ENCODE measurements at places on chromosomes 3 and 15. TPM values are rescaled to one million over a fixed set of nuclear protein-coding genes. Genes with fewer than 3 reads are reported as not detected.

GRCh38 chr3:156388497-156389448 is 166.1 kb downstream of the SSR3 start:
- no peak for DNase-seq

DNA sequence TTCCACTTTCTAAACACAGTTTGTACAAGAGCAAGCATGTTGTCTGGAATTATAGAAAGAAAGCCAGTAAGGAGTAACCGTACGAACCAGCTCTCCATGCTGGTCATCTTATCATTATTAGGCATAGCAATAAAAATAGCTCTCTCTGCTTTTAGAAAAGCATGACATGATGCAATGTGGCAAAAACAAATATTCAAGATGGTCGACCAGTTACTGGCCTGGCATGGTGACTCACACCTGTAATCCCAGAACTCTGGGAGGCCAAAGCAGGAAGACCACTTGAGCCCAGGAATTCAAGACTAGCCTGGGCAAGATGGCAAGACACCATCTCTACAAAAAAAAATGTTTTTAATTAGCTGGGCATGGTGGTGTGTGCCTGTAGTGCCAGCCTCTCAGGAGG is 2.6 kb upstream of the MAP4 start:
- no peak for DNase-seq

GRCh38 chr3:149809699-149810098 is 3.3 kb upstream of the RNF13 start:
- DNase-seq: no peak

DNA sequence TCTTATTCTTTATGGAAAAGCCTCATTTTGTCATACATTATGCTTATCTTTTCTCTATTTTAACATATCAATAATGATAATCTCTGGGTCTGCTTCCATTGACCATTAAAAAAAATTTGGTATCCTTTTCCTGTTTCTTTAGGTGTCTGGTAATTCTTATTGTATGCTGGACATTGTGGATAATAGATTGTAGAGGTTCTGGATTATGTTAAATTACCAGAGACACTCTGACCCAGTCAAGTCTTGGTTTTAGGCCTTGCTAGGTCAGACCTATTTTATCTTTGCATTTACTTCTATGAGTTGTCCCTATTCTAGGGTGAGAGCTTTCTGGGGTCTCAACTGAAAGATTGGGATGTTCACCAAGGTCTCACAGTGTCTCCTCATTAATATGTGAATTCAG is 9.3 kb downstream of the MOBP start:
- no peak for DNase-seq

DNA sequence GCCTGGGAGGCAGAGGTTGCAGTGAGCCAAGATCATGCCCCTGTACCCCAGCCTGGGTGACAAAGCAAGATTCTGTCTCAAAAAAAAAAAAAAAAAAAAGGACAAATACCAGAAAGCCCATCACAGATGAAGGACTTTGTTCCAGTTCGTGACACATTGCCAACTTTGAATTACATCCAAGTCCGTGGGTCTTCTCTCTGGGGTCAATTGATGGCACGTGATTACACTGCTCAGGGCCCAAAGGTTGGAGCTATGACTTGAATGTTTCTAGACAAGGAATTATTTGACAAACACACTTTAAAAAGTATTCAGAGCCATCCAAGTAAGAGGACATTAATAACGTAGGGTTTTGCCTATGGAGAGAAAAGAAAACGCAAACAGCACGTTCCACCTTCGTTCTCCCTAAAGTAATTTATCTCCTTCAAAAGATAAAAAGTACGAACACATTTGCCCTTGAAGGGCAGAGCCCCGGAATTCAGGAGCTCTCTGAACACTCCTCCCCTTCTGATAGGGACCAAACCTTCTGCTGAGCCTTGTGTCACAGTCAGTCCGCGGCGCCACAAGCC is 31.3 kb upstream of the ST3GAL6 start:
- no peak for DNase-seq

- DNase-seq: no peak
Observed at GRCh38 chr3:71152892-71153265, 430.6 kb downstream of the FOXP1 start.

- no peak for DNase-seq
Observed at GRCh38 chr3:11810276-11810675, 36.4 kb downstream of the TAMM41 start.

- DNase-seq: no peak
Observed at GRCh38 chr3:105328338-105328730, 38.4 kb upstream of the ALCAM start.

DNA sequence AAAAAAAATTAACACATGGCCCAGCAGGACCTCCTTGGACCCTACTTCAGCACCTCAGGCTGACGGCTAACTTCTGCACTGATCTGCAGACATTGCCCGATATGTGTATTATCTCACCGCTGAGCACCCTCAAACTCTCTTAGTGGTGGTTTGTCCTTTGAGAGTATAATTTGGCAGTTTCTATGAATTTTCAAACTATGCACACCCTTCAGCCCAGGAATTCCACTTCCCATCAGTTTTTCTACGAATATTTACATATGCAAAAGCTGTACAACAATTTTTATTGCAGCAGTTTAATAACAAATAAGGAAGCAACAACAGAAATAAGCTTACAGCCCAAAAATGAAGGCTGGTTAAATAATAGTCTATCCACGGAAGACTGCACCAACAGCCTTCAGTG is 44.6 kb downstream of the HES1 start:
- DNase-seq: no peak

GRCh38 chr3:46110701-46111493 is 83.6 kb upstream of the XCR1 start:
- DNase-seq: peak; percentile 97

DNA sequence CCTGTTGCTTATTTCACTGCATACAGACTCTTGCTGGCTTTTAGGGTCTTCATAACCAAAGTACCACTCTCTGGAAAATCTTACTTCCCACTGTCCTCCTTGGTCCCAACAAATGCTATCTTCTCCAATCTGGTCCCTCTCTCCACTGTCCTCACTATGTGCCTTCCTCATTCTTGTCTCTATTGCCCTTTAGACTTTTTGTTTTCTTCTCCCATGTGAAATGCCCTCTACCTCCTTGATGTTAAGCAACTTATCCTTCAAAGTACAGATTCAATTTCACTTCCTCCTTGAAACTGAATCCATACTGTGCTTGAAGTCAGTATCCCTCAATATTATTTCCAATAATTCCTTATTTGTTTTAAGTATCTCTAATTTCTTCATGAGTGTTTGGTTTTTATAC is 60.8 kb downstream of the CGGBP1 start:
- no peak for DNase-seq

DNA sequence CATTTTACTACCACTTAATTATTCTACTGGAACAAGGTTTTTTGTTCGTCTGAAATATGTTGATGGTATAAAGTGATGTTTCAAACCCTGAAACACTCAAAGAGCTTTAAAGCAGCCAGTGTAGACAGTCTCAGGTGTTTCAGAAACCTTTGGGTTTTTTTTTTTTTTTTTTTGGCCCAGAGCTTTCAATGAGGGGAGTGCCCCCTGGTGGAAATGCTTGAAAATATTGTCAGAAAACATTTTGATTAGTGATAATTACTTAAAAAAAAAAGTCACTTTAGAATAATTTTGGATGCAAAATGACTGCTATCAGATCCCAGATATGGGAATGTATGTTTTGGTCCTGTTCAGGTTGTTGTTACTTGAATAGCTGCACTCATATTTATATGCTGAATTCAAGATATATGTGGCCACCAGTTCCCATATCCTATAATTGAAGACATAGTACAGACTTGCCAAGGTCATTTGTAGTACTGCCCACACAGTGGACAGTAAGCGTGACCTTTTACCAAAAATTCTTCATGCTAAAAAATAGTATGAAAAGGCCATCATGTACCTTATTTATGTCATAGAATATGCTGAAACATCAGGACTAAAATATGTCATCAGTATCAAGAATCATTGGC is 35.9 kb downstream of the SATB1 start:
- no peak for DNase-seq

Gene SLC6A20
- 3.5 TPM for total RNA-seq

Gene KNG1
- 0.21 TPM for total RNA-seq

Gene CCDC191
- 1.7 TPM for total RNA-seq

Gene DUOX2
- 0.05 TPM for total RNA-seq

Gene CYP1A2
- not detected for total RNA-seq

Gene IL20RB
- total RNA-seq: 0.58 TPM

Data from GM12878 (cell line).